Cardiac ventricle fibroblast (primary cell): ENCODE measurements at places on chromosomes 12 and 14. TPM values are rescaled to one million over a fixed set of nuclear protein-coding genes. Genes with fewer than 3 reads are reported as not detected.

The NEUROD4 gene
- total RNA-seq, result not detected in 2 replicates

The RAD9B gene
- total RNA-seq, result 0.05 TPM in 1 of 2 replicates, not detected in the other

The DAZAP2 gene
- 132 and 144 TPM in 2 replicates for total RNA-seq

The GTF2A1 gene
- total RNA-seq, result 17.8 and 20.3 TPM in 2 replicates

The OGFOD2 gene
- total RNA-seq, result 11.4 TPM in 2 replicates

The SOS2 gene
- 9.0 and 11.6 TPM in 2 replicates for total RNA-seq

The HSPB8 gene
- total RNA-seq, result 10.1 and 10.9 TPM in 2 replicates

The LAG3 gene
- total RNA-seq, result 0.06 and 0.10 TPM in 2 replicates

The IAPP gene
- total RNA-seq, result not detected in 2 replicates

The NXPH4 gene
- total RNA-seq, result 17.6 and 21.4 TPM in 2 replicates

The KLRB1 gene
- total RNA-seq, result not detected in 2 replicates
